HCT116 (cell line): ENCODE measurements at places on chromosomes 5 and 9. TPM values are rescaled to one million over a fixed set of nuclear protein-coding genes. Genes with fewer than 3 reads are reported as not detected.

GRCh38 chr5:174355208-174355612, 309.7 kb downstream of the NSG2 start:
- H3K27ac ChIP-seq = no peak overlapping the region
- no peak overlapping the region for H3K4me3 ChIP-seq
- H3K4me1 ChIP-seq = 0 out of 2 replicates have a peak, but pooled peaks cover 4% of the 10 kb centered on the region
- DNase-seq = no peak
- H3K36me3 ChIP-seq = no peaks in the 10 kb centered on the region

DNA sequence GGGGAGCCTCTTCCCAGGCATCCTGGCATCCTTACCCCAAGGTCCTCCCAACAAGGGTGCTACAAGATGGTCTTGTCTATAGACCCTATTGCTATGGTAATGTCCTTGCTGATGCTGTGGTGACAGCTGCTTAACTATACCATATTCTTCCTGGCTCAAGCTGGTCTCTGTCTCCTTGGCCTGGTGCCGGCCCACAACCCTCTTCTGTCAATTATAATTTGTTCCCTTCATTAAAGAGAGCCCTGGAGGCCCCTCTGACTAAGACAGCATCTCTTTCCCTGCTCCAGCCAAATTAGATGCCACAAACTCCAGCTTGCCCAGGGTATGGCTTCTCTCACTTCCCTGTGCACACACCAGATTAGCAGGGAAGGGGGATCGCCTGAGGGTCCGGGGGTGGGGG, 86.7 kb downstream of the PSD2 start:
- no peaks in the 10 kb centered on the region for H3K36me3 ChIP-seq
- no peaks in the 10 kb centered on the region for H3K27me3 ChIP-seq
- no peak overlapping the region for H3K4me3 ChIP-seq
- no peak for DNase-seq

ABO gene
- 1.2 TPM for total RNA-seq

GRCh38 chr9:75382126-75382525, 293.8 kb downstream of the OSTF1 start:
- no peak overlapping the region for H3K27ac ChIP-seq
- no peaks in the 10 kb centered on the region for H3K27me3 ChIP-seq
- H3K4me1 ChIP-seq = no peaks in the 10 kb centered on the region

DNA sequence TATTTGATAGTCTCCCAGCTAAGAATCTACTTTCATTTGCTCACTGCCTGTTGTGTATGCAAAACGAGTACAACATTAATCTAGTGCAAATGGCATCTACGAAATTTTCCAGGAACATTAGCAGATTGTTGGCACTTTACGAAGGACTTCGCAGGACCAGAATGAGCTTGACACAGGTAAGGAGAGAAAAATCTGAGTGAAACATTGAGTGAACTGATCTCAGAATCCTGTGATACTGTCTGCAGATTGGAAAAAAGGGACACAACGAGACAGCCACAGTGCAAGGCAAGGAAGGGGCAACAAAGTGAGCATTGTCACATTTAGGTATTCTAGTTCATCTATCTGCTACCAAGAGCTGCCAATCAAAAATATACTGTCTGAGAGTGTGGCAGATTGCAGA, 350.5 kb downstream of the ZNF608 start:
- no peak overlapping the region for H3K27ac ChIP-seq
- no peaks in the 10 kb centered on the region for H3K4me1 ChIP-seq

DNA sequence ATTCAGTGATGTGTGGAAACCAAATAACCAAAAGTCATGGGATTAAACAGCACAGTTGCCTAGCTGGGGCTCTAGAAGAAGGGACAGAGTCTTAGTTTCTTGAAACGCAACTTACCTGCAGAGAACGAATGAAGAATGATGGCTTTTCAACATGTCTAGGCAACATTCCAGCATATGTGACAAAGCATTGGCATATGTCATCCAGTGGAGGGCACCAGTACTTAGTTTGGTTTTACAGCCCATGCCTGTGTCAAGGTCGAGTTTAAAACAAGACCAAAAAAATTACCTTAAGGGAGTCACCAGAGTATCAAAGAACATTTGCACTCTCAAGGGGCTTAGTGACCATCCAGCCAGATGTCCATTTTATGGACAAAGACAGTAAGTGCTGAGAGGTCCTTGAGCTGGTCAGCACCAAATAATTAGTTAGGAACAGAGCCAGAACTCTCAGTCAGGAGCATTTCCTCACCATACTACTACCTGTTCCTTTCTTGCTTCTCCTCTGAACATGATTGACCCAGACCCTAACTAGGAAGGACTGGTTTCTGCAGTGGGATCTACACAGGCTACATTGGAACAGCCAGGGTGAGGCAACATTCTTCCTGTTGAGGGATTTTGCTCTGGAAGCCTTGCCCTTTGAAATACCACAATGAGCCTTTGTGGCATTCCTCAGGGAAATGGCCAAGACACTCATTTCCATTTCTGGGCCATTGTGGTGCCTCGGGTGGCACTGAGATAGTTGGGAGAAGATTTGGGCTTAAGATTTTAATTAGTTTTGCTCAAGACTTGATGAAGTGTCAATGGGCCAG, 75.4 kb upstream of the ANKH start:
- H3K4me3 ChIP-seq = no peak overlapping the region
- H3K4me1 ChIP-seq = no peaks in the 10 kb centered on the region
- peak; percentile 37 for DNase-seq
- no peaks in the 10 kb centered on the region for H3K27me3 ChIP-seq

DNA sequence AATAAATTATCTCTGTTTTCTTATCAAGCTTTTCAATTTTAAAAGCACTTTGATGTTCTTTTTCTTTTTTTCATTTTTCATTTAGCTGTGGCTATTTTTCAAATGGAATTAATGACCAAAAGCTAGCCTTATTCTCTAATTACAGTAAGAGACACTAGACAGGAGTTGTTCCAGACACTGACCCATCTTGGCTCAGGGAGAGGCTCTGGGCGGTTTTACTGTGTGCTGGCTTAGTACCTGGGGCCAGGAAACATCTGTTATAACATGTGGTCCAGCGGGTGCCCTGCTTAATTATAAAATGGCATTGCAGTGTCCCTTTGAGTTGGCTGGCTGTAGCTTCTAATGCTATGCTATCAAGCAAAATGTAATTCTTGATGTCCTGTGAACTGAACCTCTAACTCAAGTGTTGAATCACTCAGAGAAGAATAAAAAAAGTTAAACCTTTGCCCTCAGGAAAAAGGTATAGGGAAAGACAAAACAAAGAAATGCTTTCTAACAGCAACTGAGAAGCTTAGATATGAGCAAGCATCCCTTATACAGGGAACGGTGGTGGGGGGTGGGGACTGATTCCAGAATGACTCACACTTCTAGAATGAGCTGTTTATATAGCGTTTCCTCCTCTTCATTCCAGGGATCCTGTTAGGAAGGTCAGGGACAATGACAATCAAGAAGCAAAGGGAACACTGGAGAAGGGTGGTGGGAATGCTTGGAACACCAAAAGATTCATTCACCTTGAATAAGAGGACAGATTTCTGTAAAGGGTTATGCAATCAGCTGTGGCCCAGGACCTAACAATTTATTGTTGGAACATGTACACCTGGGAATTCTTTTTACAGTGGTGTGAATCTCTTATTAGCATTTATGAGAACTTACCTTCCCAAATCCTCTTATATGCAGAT, 58.7 kb upstream of the NFIB start:
- H3K27me3 ChIP-seq = no peaks in the 10 kb centered on the region
- H3K4me1 ChIP-seq = peaks cover 14% of the 10 kb centered on the region
- no peak overlapping the region for H3K27ac ChIP-seq
- H3K4me3 ChIP-seq = no peak overlapping the region
- DNase-seq = peak; percentile 4
- no peaks in the 10 kb centered on the region for H3K36me3 ChIP-seq

- no peak for DNase-seq
- H3K27ac ChIP-seq = no peak overlapping the region
- no peaks in the 10 kb centered on the region for H3K27me3 ChIP-seq
- H3K4me3 ChIP-seq = no peak overlapping the region
- H3K36me3 ChIP-seq = no peaks in the 10 kb centered on the region
These were observed 839.1 kb downstream of the NR2F1-AS1 start for GRCh38 chr5:92741906-92742305.

DNA sequence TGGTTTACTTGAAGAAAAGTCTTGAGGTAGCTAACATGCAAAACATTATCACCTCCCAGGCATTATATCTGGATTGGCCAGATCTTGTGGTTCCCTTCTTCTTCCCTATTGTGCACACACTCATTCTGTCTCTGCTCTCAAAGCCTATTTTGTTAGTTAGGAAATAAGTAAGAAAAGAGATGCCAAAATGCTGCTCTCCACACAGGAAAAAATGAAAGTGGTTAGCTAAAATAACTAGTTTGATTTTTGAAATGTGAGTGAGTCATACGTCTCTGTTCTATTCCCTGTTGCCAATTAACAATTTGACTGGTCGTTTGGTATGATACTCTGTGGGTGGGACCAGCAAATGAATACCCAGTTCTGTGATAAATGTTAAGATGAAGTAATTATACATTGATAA, 28.1 kb downstream of the LMNB1 start:
- no peak for DNase-seq
- peaks cover 4% of the 10 kb centered on the region; the same call in 1 of the 2 replicates for H3K4me1 ChIP-seq
- H3K27ac ChIP-seq = no peak overlapping the region
- no peak overlapping the region for H3K4me3 ChIP-seq
- no peaks in the 10 kb centered on the region for H3K27me3 ChIP-seq

- H3K36me3 ChIP-seq = no peaks in the 10 kb centered on the region
- no peaks in the 10 kb centered on the region for H3K27me3 ChIP-seq
- DNase-seq = no peak
- H3K4me3 ChIP-seq = no peak overlapping the region
- no peaks in the 10 kb centered on the region for H3K4me1 ChIP-seq
These were observed 1690.7 kb upstream of the CDH9 start for GRCh38 chr5:28729067-28729466.

- no peak overlapping the region for H3K4me3 ChIP-seq
- H3K36me3 ChIP-seq = no peaks in the 10 kb centered on the region
- DNase-seq = no peak
- no peaks in the 10 kb centered on the region for H3K27me3 ChIP-seq
- no peaks in the 10 kb centered on the region for H3K4me1 ChIP-seq
These were observed 473.1 kb downstream of the NR2F1-AS1 start for GRCh38 chr5:93107805-93108520.

GRCh38 chr9:83027153-83027891, 35.6 kb downstream of the RASEF start:
- no peak overlapping the region for H3K27ac ChIP-seq
- no peaks in the 10 kb centered on the region for H3K27me3 ChIP-seq
- H3K36me3 ChIP-seq = no peaks in the 10 kb centered on the region
- H3K4me3 ChIP-seq = no peak overlapping the region
- no peaks in the 10 kb centered on the region for H3K4me1 ChIP-seq

DNA sequence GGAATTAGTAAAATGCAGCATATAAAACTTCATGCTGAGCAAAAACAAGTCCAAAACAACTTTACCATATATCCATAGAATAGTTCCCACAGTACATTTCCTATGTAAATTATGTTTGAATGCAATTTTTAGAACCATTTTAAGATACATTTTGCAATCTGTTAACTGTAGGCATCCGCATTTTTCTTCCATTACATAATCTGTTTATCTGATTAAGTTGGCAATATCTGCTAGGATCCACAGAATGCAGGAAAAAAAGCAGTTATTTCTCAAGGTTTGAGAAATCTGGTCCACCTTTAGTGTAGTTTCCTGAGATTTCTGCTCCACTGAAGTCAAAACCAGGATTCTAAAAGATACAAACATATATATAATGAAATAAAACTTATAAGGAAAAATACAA, 6.2 kb downstream of the NUDCD2 start:
- DNase-seq = no peak
- H3K4me3 ChIP-seq = no peak overlapping the region
- H3K4me1 ChIP-seq = peaks cover 9% of the 10 kb centered on the region
- peaks cover 15% of the 10 kb centered on the region for H3K36me3 ChIP-seq

GRCh38 chr9:129026442-129027223, 1.5 kb downstream of the SH3GLB2 start:
- no peak overlapping the region; the same call in 1 of the 2 replicates for H3K27ac ChIP-seq
- no peaks in the 10 kb centered on the region for H3K36me3 ChIP-seq
- peaks cover 28% of the 10 kb centered on the region; the same call in 1 of the 2 replicates for H3K4me1 ChIP-seq
- no peak for DNase-seq

DNA sequence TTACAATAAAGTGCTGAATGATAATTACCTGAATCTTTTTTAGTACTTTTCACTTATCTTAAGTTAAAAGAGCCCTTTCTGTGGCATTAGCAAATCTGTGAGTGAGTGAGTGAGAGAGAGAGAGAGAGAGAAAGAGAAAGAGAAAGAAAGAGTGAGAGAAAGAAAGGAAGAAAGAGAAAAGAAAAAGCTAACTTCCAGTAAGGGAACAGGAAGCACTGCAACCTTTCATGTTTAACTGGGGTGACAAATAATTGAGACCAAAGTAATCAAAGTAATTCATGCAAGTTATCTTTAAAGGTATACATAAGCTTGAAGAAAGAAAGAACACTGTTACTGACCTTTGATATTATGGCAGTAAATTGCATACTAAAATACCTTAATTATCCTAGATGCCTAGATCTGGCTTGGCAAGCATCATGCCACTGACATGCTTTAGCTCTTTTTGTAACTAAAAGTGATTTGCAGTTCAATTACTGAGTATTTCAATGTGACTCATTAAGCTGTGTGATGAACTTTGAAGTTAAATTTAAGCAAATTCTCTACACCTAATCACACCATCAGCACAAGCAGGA, 21.7 kb downstream of the FEM1C start:
- no peak for DNase-seq
- H3K4me3 ChIP-seq = no peak overlapping the region
- no peaks in the 10 kb centered on the region for H3K27me3 ChIP-seq
- H3K36me3 ChIP-seq = peaks cover 13% of the 10 kb centered on the region
- no peak overlapping the region for H3K27ac ChIP-seq

COL5A1 gene
- 0.30 TPM for total RNA-seq

- H3K27me3 ChIP-seq = no peaks in the 10 kb centered on the region
- H3K4me3 ChIP-seq = no peak overlapping the region
- no peak overlapping the region for H3K27ac ChIP-seq
- no peak for DNase-seq
- no peaks in the 10 kb centered on the region for H3K4me1 ChIP-seq
These were observed 155.3 kb downstream of the COL23A1 start for GRCh38 chr5:178434851-178435250.

GRCh38 chr5:171773106-171773505, 12.5 kb upstream of the SMIM23 start:
- no peaks in the 10 kb centered on the region for H3K4me1 ChIP-seq
- no peaks in the 10 kb centered on the region for H3K36me3 ChIP-seq
- H3K27ac ChIP-seq = no peak overlapping the region
- DNase-seq = no peak
- H3K27me3 ChIP-seq = no peaks in the 10 kb centered on the region

C9orf50 gene
- not detected for total RNA-seq

NIM1K gene
- 0.44 TPM for total RNA-seq

DNA sequence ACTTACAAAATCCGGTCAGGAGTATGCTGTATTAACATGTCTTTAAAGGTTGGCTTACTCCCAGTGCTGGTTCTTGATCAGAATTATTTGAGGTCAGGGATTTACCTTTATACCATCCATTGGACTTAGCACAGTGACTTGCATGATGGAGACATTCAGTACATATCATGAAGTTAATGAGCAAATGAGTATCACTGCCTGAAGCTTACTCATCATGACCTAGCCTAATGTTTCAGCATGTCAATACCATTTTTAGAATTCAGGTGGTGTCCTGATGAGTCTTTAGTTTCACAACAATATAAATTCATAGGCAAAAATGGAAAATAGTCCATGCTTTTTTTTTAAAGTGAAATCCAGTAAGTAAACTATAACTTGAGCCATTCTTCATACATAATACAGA, 226.0 kb upstream of the C9orf72 start:
- no peaks in the 10 kb centered on the region for H3K27me3 ChIP-seq
- H3K36me3 ChIP-seq = no peaks in the 10 kb centered on the region
- no peak overlapping the region for H3K27ac ChIP-seq
- H3K4me3 ChIP-seq = no peak overlapping the region
- no peaks in the 10 kb centered on the region for H3K4me1 ChIP-seq

ZNF608 gene
- total RNA-seq = 5.6 TPM

PCDHGB1 gene
- total RNA-seq = 0.15 TPM
